Left kidney (tissue), 8 donors: ENCODE measurements at places on chromosomes 4 and X. TPM values are rescaled to one million over a fixed set of nuclear protein-coding genes. Genes with fewer than 3 reads are reported as not detected.

Gene CLIC2
- 3.3 TPM for polyA plus RNA-seq

Gene RADX
- 9.3 TPM for polyA plus RNA-seq

GRCh38 chr4:118762730-118763477 is 73.0 kb downstream of the SEC24D start:
- peak; percentile 57 for DNase-seq

DNA sequence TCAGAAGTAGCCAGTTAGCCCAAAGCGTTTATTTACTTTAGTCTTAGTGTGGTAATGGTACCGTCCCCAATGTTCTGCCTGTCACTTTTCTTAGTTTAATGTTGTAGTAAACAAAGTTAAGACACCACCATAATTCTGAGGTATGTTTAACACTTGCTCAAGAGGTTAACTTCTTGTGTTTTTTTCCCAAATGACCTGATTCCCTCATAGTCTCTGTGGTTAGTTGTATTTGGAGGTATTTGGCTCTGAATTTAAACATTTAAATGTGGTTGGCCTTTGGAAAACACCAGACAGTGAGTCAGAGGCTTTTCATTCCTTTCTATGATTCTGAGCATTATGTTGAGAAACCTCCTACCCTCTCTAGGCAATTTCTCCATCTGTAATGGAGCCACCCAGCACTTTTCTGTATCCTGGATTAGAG is 47.9 kb downstream of the CXCL1 start:
- DNase-seq, result no peak

DNA sequence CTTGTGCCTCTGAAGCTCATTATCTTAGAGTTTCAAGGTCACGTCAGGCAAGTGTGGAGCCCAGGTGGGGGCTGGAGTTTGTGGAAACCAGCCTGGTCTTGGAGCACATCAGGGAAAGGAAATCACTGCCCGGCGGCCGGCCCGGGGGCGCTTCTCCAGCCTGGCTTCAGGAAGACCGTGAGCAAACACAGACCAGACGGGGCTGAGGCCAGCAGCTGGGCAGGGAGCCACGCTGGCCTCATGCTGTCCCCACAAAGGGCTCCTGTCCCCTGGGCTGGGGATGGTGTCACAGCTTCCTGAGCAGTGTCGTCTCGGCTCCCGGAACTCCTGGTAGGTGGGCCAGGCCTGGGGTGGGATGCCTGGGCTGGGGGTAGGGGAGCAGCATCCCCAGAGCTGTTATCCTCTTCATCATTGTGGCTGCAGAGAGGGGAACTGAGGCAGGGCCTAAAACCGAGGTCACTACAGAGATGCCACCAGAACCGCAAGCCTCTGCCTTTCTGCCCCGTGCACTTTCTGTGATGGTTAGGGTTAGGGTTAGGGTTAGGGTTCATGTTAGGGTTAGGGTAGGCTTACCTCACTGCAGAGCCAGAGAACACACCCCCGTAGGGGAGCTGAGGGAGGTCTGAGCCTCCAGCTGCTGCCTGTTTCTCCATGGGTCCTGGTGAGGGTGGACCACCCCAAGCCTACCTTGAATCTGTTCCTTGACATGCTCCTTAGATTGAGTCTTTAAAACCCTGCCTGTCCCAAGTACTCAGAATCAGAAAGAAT is 77.5 kb downstream of the HTRA3 start:
- no peak for DNase-seq

DNA sequence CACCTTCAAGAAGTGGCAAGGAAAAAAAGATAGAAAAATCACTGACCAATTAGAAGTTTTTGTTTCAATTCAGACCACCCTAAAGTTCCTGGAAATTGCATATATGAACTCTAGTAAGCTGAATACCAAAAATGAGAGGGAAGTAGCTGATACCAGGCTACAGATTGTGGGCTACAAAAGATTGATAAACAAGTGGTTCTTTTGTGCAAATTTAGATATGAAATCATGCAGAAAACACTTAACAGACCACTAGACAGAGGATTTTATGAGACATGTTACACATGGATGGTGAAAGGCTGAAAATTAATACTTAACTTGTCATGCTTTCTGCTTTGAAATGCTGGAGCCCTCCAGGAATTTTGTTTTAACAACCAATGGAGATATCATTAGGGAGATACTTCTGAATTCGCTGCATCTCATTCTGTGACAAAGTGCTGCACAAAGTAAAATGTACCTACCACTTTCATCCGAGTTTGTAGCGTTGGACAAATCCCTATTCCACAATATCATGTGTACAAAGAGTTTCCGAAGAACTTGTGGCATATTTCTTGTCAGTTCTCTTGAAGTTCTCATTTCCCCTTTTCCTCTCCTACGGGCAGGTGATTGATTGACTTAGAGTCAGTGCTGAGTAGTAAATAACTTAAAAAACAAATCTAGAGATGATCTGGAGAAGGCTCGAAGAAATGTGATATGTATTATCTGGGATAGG is 235.0 kb downstream of the PALLD start:
- no peak for DNase-seq

DNA sequence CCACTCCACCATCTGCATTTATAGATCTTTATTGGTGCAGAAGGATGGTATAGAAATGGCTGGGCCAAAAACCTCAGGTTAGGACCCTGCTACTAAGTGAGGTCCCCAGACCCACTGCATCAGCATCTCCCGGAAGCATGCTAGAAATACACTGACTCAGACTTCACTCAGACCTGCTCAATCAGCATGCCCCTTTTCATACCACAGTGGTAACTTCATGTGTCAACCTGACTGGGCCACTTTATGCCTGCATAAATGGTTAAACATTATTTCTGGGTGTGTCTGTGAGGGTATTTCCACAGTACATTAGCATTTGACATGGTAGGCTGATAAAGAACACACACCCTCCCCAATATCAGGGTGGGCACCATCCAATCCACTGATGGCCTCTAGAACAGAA is 118.6 kb upstream of the VCX3B start:
- no peak for DNase-seq

- DNase-seq, result no peak
Observed at GRCh38 chr4:108774809-108775530, 12.1 kb upstream of the ETNPPL start.

DNA sequence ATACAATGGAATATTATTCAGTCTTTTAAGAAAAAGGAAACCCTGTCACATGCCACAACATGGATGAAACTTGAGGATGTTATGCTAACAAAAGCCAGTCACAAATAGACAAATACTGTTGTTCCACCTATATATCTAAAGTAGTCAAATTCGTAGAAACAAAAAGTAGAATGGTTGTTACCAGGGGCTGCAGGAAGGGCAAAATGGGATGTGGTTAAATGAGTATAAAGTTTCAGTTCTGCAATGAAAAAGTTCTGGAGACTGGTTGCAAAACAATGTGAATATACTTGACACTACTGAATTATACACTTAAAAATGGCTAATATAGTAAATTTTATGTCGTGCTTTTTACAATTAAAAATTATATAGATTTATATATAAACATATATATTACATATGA is 12.2 kb downstream of the SPOCK3 start:
- DNase-seq, result no peak

- DNase-seq, result peak; percentile 25
Observed at GRCh38 chrX:18931972-18932371, 51.9 kb downstream of the PHKA2 start.

DNA sequence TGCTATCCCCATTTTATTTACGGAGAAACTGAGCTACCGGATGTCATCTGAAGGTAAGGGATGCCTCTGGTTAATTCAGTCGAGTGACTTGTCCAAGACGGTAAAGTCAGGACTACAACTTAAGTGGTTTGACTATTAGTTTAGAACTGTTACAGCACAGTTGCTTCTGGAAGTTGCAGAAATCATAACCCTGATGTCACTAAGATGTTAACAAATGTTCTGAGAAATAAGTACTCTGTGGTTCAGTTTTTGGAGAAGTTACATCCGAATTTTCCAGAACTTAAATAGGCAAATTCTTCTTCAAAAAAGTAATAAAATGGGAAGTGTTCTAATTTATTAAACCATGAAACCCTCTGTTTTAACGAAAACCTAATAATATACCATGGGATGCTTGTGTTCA is 3.1 kb downstream of the PPA2 start:
- no peak for DNase-seq

DNA sequence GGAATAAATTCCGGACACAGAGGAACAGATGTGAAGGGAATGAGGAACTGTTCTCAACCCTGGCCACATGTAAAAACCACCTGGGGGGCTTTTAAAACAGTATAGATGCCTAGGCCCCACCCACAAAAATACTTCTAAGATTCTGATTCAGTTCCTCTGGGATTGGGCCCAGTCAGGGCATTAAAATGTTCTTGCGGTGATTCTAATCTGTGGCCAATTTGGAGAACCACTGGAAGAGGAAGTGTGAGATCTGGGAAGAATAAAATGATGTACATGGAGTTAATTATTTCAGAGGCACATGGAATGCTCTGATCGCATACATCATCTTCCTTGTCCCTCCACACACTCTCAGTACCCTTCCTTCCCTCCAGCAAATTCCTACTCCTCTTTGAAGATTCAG is 192.2 kb downstream of the APBB2 start:
- DNase-seq, result no peak

DNA sequence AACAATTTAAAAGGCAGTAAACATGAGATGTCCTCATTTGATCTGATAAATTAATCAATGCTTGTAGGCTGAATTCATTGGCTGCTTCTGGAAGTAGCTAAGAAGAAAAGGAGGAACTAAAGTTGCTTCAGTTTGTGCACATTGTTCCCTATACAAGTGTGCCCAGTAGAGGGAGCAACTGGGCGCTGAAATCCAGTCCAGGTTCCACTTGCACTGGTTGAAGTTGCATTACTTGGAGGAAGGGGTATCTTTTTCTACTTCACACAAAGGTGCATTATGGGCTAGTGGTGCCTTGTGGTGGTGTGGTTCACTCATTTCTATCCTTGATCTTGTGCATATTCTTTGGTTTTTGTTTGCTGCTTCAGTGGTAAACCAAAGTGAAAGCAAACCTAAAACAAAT is 67.9 kb upstream of the SOX3 start:
- peak; percentile 26 for DNase-seq

DNA sequence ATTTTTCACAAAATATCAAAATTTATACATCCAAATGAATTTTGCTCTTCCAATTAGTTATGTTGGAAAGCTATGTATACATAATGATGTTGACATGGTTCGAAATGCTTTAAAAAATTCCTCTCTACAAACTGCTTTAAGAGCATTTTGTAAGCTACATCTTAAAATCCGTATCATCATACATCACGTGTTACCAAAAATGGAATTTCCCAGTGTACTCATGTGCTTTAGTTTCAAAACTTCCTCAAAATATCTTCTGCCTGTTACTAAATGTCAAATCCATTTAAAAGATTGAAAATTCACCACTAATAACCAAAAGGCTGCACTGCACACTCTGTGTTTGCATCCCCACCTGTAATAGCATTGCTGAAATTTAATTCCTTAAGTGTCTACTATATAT is 87.9 kb downstream of the WDFY3 start:
- DNase-seq, result no peak

- DNase-seq, result no peak
Observed at GRCh38 chrX:133854290-133854689, 131.1 kb downstream of the GPC3 start.

DNA sequence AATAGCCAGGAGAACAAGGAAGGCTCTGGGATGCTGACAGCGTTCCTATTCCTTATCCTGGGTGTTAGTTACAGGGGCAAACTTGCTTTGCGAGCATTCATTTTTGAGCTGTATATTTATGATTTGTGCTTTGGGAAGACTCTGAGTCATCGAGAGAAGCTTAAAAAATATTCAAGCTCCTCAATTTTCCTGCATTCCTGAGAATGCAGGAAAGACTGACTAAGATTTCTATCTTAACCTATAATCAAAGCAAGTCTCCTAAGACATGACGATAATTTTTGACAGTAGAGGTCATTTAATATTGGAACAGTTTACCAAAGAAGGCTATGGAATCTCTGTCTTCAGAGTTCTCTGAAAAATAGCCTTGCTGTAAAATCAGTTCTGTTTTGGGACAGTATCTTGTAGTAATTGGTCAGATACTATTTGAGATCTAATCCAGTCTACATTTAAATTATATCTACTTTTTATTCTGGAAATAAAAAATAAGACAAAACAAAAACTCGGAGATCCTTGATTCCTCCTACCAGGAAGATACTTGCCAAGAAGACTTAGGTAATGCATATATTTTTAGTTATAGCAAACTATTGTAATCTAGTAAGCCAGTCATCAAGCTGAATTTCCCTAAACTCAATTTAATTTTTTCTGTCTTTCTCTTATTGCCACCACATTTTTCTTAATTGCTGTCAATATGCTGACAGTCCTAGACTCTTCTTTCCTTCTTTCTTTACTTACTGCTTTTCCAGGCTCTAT is 31.7 kb downstream of the BBS12 start:
- DNase-seq, result no peak

DNA sequence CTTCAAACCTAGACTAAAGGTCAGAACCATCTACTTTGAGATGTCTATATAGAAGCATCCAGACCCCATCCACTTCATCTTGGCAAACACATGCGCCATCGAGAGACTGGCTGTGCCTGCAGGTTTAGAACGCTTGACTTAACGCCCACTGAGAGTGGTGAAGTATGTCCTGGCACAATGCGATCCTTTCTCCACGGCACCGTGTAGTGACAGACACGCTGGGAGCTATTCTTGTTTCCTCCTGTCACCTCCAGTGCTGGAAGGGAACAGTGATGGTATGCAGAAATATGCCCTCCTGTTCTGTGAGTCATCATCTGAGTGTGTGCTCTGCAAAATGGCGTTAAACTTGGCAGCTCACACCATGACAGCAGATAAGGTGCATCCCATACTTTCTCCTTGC is 330.2 kb downstream of the NLGN4X start:
- no peak for DNase-seq
